ENCODE measurements at places on chromosomes 6 and 20. TPM values are rescaled to one million over a fixed set of nuclear protein-coding genes. Genes with fewer than 3 reads are reported as not detected.

- no peak for DNase-seq
These were observed 18.4 kb downstream of the SERAC1 start for GRCh38 chr6:158149641-158150040.

VSTM2L gene
- total RNA-seq, result not detected

DNA sequence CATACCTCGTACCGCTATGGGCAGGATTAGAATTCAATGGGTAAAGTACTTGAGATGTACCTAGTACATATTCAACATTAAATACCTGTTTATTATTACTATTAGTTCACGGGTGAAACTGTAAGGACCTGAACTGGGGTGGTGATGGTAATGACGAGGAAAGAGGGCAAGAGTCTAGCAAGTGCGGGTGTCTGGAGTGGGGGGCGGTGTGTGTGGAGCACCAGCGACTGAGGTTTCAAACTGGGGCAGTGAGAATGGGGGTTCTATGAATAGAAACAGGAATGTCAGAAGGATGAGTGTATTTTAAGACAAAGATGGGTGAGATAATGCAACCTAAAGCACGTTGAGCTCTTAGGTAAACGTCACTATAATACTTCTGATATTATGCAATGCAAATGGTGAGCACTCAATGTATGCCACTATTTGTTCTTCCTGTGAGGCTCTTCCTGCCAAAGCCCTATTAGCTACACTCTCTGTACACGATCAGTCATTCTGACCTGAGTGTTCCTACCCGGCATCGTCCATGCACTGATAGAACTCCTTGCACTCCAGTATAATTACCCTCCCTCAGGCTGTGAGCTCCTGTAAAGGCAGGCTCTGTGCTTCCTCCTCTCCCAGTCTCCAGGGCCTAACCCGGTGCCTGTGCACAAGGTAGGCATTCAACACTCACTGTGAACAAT lies 55.0 kb downstream of the ALDH5A1 start:
- no peak for DNase-seq

DNA sequence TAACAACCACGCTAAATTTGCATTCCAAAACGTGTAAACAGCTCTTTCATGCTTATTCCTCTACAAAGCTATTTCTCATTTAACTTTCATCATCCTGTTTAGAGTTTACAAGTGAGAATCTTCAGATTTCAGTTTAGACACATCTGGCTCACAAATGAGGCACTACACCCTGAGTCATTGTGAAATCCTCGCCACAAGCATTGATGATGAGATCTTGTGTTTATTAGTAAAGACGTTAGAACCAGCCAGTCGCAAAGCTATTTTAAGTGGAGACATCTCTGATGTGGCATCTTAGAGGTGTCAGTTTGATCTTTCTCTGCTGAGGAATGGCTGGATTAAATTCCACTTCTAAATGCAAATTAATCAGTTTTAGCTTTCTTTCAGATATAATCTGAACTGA lies 8.3 kb upstream of the ISM1 start:
- DNase-seq, result no peak

GRCh38 chr20:25030649-25031207 lies 27.2 kb downstream of the ACSS1 start:
- DNase-seq, result no peak

DNA sequence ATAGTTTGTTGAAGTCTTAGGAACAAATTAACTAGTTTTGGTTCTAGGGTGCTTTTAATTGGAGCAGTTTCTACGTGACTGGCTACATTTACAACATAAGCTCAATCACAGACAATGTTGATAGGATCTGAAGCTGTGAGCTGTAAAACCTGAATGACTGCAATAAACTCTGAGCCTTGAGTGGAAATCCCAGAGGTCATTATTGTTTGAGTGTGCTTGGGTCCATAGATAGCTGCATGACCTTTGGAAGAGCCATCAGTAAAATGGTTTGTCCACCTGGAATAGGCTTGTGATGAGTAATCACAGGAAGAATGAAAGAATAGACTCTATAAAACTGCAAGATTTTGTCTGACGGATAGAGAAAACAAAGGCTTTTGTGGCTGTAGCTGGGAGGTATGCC lies 26.7 kb downstream of the HLA-DRB1 start:
- no peak for DNase-seq

SALL4 gene
- total RNA-seq, result 0.07 TPM

ADGB gene
- total RNA-seq, result not detected

- DNase-seq, result peak; percentile 98
These were observed at the start of gene ZC3H12D for GRCh38 chr6:149484733-149485700. Gene ZC3H12D, minus strand, starts transcription at chr6:149485014. Its CDS starts 10,471 bp downstream, at chr6:149474543.

DNA sequence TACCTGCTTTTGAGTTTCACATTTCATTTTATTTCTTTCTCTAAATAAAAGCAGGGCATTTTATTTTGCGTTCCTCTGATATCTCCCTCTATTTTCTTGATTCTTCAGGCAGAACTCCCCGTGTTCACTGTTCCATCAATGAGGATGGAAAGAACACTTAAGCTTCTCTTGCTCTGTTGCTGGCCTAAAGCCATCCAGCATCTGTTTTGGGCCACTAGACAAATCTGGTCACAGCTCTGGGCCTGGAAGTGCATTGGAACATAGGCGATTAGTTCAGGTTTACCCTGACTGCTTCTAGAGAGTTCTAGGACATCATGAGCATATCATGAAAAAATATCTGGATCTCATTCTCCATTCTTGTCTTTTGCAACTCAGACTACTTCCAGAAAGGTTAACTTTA lies 611.2 kb downstream of the UTRN start:
- DNase-seq, result no peak

LKAAEAR1 gene
- total RNA-seq, result not detected

PIM1 gene
- 4.0 TPM for total RNA-seq

GRCh38 chr6:65627015-65627414 lies 80.0 kb downstream of the EYS start:
- DNase-seq, result no peak

DNA sequence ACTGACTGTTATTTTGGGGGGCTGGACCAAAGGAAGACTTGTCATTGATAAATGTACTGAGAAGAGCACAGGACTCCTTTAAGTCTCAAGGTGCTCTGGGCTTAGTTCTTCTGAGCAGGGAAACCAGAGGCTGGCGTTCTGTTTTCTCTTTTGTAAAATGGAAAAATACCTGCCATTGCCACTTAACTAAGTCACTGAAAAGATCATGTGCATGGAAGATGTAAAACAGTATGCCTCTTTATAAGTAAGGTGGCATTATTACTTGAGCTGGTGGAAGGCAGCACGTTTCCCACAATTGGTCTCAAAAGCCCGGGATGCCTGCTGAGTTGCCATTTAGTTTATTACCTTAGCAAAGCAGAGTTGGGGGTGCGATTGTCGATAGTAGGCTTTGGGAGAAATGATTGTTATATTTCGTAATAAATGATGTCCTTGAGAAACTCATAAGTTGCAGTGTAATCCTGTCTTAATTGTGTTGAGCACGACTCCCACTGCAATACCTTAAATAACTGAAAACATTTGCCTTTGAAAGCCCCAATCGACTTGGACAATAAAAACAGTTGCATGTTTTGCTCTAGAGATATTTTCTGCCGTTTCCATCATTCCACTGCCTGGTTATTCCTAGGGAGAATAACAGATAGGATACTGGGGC lies 3.6 kb downstream of the JARID2 start:
- no peak for DNase-seq

GRCh38 chr6:130964808-130965604 lies 98.0 kb downstream of the EPB41L2 start:
- DNase-seq, result no peak

GRCh38 chr20:39045676-39046075 lies 83.5 kb downstream of the DHX35 start:
- DNase-seq, result no peak

DNA sequence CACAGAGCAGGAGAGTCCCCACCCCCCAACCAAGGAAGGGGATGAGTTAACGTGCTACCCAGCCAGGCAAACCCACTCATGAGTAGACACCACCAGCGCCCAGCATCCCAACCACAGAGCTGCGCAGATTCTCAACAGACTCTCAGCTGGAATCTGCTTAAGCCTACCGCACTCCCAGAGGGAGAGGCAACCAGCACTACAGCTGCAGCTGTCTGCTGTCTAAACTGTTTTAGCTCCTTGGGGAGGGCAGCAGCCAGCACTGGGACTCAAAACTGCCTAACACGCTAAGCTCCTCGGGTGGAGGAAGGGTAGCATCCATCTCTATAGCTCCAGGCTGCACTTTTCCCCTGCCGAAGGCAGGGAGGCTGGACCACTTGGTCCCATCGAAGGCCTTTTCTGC lies 539.8 kb downstream of the EPHA7 start:
- no peak for DNase-seq

CEP43 gene
- total RNA-seq, result 19.5 TPM

RSPO3 gene
- not detected for total RNA-seq
